Bone marrow (tissue), 2 donors: ENCODE measurements at places on chromosomes 7 and 10.

- DNase-seq: no peak
Measured at GRCh38 chr7:41621953-41622831, 80.7 kb downstream of the INHBA start.

GRCh38 chr7:159109653-159110035 is 35.0 kb downstream of the VIPR2 start:
- DNase-seq: no peak

- no peak for DNase-seq
Measured at GRCh38 chr7:45683556-45684148, 109.5 kb downstream of the ADCY1 start.

- DNase-seq: no peak
Measured at GRCh38 chr7:85564861-85565260, 378.0 kb upstream of the SEMA3D start.

DNA sequence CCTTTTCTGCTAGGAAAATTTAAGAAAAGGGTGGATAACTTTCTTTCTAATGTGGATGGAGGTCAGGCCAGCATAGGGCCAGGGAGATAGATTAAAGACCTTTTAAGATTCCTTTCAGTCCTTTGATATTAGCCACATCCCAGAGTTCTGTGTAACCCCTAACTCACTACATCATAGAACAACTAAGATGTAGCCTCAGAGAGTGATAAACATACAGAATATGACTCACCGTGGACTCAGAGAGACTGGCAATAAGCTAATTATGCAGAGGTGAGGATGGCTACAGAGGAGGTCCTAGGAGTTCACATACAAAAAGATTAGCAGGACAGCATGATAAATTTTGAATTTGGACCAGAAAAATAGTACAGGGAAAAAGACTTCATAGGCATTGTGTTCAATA is 141.0 kb downstream of the AOAH start:
- DNase-seq: no peak

- DNase-seq: no peak
Measured at GRCh38 chr10:26737730-26738129, 40.2 kb downstream of the PDSS1 start.
